Type B pancreatic cell (in vitro differentiated cells): ENCODE measurements at places on chromosomes 4 and X. TPM values are rescaled to one million over a fixed set of nuclear protein-coding genes. Genes with fewer than 3 reads are reported as not detected.
A peak's percentile ranks its signal among the peaks of the same experiment; 100 is the strongest.

DNA sequence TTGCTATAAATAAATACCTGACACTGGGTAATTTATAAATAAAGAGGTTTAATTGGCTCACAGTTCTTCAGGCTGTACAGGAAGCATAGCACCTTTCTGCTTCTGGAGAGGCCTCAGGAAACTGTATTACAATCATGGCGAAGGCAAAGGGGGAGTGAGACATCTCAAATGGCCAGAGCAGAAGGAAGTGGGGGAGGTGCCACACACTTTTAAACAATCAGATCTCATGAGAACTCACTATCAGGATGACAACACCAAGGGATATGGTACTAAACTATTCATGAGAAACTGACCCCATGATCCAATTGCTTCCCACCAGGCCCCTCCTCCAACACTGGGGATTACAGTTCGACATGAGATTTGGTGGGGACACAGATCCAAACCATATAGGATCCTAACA lies 11.7 kb upstream of the TCEAL9 start:
- peaks cover 6% of the 10 kb centered on the region for H3K27me3 ChIP-seq
- no peaks in the 10 kb centered on the region for H3K4me1 ChIP-seq
- no peak for DNase-seq
- H3K36me3 ChIP-seq, result no peaks in the 10 kb centered on the region
- no peak overlapping the region for H3K4me3 ChIP-seq

DNA sequence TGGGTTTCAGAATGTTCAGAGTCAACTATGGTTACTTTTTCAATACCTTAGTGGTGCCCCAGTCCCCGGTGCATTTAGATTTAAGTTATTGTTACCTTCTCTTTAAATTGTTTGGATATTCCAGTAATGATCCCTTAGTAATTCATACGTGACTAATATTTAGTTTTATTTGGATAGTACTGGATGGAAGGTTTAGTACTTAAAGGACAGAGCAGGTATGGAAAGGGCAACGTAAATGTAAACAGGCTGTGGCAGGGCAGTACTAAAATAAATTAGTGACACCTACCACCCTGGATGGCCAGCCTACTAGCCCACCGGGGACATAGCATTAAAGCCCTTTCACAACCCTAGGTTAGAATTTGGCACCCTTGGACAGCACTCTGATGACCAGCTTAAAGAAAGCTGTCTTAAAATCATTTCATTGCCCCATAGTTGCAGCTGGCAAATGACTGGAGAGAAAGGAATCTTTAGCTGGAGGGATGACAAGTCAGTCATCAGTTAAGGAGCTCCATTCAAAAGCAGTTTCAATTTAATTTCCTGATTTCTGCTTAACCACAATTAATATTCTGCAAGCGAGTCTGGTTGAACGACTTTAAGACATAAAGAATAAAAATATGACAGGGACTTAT lies 16.4 kb downstream of the PLP1 start:
- no peak overlapping the region for H3K27ac ChIP-seq
- no peaks in the 10 kb centered on the region for H3K36me3 ChIP-seq
- H3K4me3 ChIP-seq, result no peak overlapping the region
- no peaks in the 10 kb centered on the region for H3K4me1 ChIP-seq

ZNF81 gene
- total RNA-seq, result 5.7 and 15.4 TPM in 2 replicates

- peak overlapping the region; percentile 13 for H3K4me3 ChIP-seq
- no peaks in the 10 kb centered on the region for H3K36me3 ChIP-seq
- DNase-seq, result no peak
- H3K27ac ChIP-seq, result peak overlapping the region; percentile 44
- H3K4me1 ChIP-seq, result peaks cover 17% of the 10 kb centered on the region
These were observed 90.7 kb upstream of the PCDH18 start for GRCh38 chr4:137623013-137623412.

SLC9A6 gene
- total RNA-seq, result 10.7 and 15.8 TPM in 2 replicates
